ENCODE measurements at places on chromosomes 6 and 20. TPM values are rescaled to one million over a fixed set of nuclear protein-coding genes. Genes with fewer than 3 reads are reported as not detected.

DNA sequence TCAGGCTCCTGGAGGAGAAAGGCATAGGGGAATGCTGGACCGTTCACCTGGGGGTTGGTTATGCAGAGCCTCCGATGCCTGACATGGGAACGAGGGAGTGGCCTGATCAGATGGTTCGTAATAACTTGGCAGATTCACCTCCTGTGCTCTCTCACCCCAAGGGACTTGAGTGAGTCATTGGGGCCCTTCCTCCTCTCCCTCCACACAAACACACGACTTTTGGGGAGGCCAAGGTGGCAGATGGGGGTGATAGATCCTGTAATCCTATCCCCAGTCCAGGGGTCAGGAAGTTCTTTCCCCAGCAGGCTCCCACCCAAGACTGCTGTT, 45.6 kb upstream of the ARFGEF2 start:
- DNase-seq, result no peak

DNA sequence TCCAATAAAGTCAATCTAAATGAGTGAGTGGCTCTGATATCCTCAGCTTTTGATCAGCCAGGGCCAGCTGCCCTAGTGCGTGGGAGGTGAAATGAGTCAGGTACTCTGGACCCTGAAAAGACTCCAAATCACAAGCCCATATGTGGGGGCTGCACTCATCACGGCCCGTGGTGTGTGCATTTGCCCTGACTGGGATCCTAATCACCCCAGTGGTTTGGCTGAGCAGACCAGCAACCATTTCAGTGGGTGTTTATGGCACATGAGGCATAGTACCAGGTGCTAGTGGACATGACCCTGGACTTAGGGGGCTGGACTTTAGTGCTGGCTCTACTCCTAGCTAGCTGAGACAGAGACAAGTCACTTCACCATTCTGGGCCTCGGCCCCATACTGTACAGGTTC, 39.4 kb downstream of the SCML4 start:
- DNase-seq, result no peak

GTSF1L gene
- not detected for total RNA-seq

CALHM4 gene
- total RNA-seq, result not detected

HTR1B gene
- 0.36 TPM for total RNA-seq

HUS1B gene
- total RNA-seq, result 0.33 TPM

GRCh38 chr6:153131037-153131981, at the start of gene RGS17:
RGS17 (minus strand) TSS chr6:153131282; CDS start chr6:153044018, 87,264 bp downstream.
- DNase-seq, result peak; percentile 84

- no peak for DNase-seq
These were observed 209.6 kb upstream of the DTNBP1 start for GRCh38 chr6:15872241-15873103.

DNA sequence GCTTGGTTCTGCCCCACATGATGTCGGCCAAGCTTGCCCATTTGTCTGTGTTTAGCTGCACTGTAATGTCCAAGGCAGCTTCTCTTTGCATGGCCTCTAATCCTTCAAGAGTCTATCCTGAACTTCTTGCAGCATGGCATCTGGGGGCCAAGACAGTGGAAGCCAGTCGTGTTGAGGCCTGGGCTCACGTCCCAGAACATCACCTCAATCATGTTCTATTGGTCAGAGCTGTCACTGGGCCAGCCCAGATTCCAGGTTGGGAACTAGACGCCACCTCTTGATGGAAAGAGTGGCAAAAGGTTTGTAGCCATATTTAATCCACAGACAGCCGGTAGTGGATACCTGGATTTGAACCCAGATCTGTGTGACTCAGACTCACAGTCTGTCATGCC, 25.3 kb downstream of the PPARD start:
- DNase-seq, result no peak

DNA sequence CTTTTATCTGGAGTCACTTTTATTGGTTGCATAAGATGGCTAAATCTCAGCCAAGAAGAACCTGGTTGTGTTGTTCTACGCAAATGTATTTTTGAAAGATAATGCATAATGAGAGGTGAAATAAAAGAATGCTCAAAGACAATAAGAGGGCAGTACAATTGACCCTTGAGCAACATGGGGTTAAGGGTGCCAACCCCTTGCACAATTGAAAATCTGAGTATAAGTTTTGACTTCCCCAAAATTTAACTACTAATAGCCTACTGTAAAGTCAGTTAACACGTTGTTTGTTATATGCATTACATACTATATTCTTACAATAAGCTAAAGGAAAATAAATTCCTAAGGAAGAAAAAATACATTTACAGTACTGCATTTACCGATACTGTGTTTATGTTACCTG, 5.9 kb downstream of the RNF146 start:
- DNase-seq, result no peak

- DNase-seq, result no peak
These were observed 11.5 kb downstream of the CFAP206 start for GRCh38 chr6:87419266-87419665.

GHRH gene
- total RNA-seq, result not detected

GRCh38 chr6:154318721-154319120, 37.9 kb downstream of the IPCEF1 start:
- no peak for DNase-seq

- no peak for DNase-seq
These were observed 18.0 kb upstream of the PACSIN1 start for GRCh38 chr6:34447910-34448309.

GRCh38 chr6:38187325-38187724, 367.8 kb downstream of the ZFAND3 start:
- DNase-seq, result no peak

FOXO3 gene
- total RNA-seq, result 54.9 TPM

CRISP1 gene
- total RNA-seq, result not detected
